ENCODE measurements at places on chromosomes 12 and 14. TPM values are rescaled to one million over a fixed set of nuclear protein-coding genes. Genes with fewer than 3 reads are reported as not detected.
A peak's percentile ranks its signal among the peaks of the same experiment; 100 is the strongest.

GRCh38 chr12:85036733-85037132 is 582 bp downstream of the LRRIQ1 start:
- peaks cover 40% of the 10 kb centered on the region for H3K27me3 ChIP-seq
- H3K4me3 ChIP-seq: peak overlapping the region; percentile 75
- H3K36me3 ChIP-seq: no peaks in the 10 kb centered on the region

DNA sequence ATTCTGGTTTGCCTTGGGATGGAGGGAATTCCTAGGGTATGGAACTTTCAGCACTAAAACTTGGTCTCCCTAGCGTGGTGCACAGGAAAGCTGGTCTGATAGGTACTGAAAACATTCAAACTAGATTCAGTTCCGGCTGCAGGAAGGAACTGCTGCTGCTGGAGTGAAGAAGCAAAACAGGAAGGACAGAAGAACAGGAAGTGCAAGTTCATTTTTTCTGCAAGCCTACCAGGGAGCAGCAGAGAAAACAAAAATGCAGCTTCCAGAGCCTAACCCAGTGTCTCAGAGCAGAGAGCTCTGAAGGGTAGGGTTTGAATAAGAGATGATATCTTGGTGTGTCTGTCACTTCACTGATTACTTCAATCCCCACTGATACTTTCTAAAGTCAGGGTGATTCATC is 165.2 kb downstream of the VRK1 start:
- H3K36me3 ChIP-seq: no peaks in the 10 kb centered on the region
- no peaks in the 10 kb centered on the region for H3K27me3 ChIP-seq
- H3K4me1 ChIP-seq: no peaks in the 10 kb centered on the region
- H3K27ac ChIP-seq: no peak overlapping the region

- peaks cover 26% of the 10 kb centered on the region for H3K4me1 ChIP-seq
- DNase-seq: no peak
- H3K36me3 ChIP-seq: peaks cover 10% of the 10 kb centered on the region
- H3K27me3 ChIP-seq: peaks cover 85% of the 10 kb centered on the region
- H3K4me3 ChIP-seq: peak overlapping the region; percentile 67
These were observed 1.2 kb downstream of the GSC start for GRCh38 chr14:94768521-94769390.

The TCL1B gene
- total RNA-seq: not detected

The MANSC1 gene
- total RNA-seq: 14.3 TPM

The SDR9C7 gene
- not detected for total RNA-seq

The IL23A gene
- total RNA-seq: not detected

Measured in chondrocyte (in vitro differentiated cells).